ENCODE measurements at places on chromosomes 4 and X.

DNA sequence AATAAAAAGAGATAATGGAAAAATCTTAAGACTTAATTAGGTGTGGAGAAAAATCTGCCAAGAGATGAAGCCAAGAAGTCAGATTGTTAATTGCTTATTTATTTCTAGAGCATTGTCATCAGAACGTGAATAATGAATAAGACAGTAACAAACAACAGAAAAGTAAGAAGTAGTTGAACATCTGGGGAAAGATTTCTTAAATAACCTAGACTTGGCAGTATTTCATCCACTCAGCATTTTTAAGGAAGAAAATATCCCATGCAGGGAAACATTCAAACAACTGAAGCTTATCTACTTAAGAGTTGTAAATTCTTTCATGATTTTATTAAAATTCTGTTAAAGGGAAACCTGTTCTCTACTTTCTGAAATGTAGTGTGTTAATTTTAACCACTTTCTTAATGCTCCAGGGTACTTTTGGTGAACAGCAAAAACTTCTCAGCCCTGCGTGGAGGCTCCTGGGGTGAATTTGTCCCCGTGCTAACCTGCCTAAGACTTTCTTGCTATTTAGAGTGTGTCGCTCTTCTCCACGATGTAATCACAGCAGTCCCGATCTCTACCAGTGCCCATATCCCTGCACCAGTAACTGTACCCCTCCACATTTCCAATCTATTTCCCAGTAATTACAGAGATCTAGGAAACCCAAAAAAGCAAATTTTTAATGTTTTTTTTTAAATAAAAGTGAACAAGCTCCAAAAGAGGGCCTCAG, 124.6 kb downstream of the CORIN start:
- DNase-seq: no peak

- DNase-seq: no peak
These were observed 27.6 kb upstream of the CFAP299 start for GRCh38 chr4:80307774-80308465.

GRCh38 chr4:67699603-67700002, 1.4 kb downstream of the UBA6 start:
- no peak for DNase-seq

GRCh38 chrX:132623942-132624341, 135.1 kb upstream of the MBNL3 start:
- no peak for DNase-seq

- DNase-seq: no peak
These were observed 50.4 kb upstream of the ARX start for GRCh38 chrX:25066131-25066530.

GRCh38 chr4:71595576-71596108, 188.2 kb downstream of the GC start:
- no peak for DNase-seq

DNA sequence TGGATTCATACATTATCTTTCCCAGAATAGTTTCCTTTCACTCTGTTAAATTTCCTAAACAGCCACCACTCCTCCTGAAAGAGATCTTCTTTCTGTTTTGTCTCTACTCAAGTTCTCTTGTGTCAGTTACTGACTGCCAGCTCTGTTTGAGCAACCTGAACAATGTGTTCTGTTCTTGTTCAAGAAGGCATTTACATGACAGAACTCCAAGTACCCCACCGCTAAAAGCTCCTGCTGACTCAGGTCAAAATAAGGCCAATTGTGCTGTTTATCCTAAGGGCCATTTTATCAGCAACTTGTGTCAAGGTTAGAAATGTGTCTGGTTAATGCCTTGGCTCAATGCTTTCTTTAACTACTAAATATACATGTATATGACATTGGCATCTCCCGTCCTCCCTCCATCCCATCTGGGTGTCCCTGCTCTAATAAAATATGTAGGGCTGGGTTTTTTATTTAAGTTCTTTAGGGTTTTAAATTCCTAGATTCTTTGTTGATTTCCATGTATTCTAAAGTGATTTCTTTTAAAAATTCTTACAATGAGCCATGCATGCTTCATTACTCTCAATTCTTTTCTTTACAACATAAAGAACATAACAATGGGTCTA, 144.3 kb upstream of the PAQR3 start:
- DNase-seq: no peak

DNA sequence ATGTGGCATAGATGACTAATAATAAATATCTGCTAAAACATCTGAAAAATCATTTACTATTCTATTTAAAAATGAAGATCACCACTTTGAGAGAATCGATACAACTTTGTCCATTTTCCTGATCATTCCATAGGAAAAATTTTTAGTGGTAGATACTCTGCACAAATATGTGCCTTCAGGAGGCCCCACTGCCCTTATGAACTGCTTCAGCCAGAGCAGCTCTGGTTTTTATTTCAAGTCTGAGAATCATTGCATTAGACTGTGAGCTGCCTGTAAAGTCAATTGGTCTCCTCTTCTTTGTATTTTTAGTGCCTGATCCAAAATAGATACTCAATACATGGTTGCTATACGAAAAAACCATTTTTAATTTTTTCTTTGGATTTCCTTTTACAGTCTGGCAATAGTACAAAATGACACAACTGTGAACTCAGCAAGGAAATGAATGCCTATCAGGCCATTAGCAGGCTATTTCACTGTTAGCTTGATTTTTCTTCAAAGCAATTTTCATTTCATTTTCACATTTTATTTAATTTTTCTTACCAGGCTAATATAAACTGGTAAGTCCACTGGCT, 69.1 kb downstream of the SHISA3 start:
- no peak for DNase-seq

DNA sequence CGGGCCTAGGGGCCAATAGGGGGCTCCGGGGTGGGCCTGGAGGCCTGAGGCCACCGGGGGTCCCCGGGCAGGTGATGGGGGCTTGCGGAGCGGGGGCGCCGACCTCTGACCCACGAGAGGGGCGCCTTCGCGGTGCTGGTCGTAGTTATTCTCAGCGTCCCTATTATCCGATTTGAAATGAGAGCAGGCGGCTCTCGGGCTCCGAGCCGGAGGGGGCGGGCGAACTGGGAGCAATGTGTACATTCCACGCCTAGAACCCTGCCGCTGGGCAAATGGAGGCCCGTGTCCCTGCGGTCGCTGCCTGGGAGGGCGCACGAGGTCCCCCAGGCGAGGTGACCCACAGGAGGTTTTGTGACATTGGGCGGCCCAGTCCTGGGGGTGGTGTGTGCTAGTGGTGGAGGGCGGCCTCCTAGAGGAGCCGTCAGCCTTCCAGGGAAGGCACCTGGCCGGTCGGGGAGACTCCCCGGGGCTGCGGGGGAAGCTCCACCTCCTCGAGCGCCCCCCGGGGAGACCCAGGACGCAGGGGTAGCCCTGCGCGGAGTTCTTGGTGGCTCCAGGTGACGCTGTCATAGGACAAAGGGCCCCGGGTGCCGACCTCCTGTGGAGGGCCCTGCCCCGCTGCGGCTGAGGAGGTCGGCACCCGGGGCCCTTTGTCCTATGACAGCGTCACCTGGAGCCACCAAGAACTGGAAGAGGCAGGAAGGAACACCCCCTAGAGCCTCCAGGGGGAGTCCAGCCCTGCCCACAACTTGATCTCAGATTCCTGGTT, 102.6 kb upstream of the PRKX start:
- peak; percentile 1 for DNase-seq

DNA sequence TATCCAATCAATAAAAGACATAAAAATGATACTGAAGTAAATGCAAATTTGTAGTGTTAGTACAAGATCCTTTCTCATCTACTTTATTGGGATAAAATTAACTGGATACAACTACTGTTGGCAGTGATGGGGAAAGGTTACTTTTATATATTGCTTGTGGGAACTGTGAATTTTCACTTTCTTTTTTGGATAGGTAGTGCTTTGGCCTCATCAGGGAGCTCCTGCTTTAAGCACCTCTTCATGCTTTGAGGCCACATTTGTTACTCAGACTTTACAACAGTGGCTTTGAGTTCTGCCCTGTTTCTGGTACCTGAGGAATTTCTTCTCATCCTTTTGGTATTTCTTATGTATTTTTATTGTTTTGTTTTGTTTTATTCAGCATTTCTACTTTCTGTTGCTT, 316.8 kb upstream of the ZCCHC13 start:
- no peak for DNase-seq

GRCh38 chrX:28016823-28017222, 35.6 kb upstream of the DCAF8L1 start:
- no peak for DNase-seq

- DNase-seq: no peak
These were observed 24.5 kb upstream of the SPP1 start for GRCh38 chr4:87950936-87951511.

- no peak for DNase-seq
These were observed 12.9 kb downstream of the PALLD start for GRCh38 chr4:168509786-168510185.

DNA sequence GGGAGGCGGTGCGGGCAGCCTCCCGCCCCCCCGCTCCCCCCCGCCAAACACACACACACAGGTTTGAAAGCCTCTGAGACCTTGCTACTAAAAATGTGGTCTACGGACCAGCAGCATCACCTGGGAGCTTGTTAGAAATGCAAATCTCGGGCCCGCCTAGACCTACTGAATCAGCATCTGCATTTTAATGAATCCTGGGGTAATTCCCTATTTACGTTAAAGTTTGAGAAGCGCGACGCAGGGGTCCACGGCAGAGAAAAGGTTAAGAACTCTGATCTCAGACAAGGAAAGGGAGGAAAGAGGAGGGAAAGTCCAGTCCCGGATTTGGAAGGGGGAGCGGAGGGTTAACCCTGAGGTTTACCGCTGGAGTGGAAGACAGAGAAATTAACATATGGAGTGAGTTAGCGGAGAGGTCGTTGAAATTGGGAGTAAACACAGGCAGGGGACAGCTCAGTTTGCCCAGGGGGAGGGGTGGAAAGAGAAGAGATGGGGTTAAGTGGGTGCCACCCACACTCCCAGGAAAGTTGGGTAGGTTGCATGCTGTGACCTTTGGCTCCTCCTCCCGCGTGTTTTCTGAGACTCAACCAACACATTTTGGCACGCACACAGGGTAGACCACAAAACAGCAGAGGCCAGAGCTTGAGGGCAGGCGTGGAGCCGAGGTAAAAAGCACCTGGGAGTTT, 483.6 kb downstream of the BCOR start:
- peak; percentile 57 for DNase-seq

- DNase-seq: no peak
These were observed 10.4 kb downstream of the P2RY8 start for GRCh38 chrX:1526565-1526964.

GRCh38 chrX:23616361-23616760, 50.9 kb upstream of the PRDX4 start:
- no peak for DNase-seq
